ENCODE measurements at places on chromosomes 4 and X. TPM values are rescaled to one million over a fixed set of nuclear protein-coding genes. Genes with fewer than 3 reads are reported as not detected.
A peak's percentile ranks its signal among the peaks of the same experiment; 100 is the strongest.

DNA sequence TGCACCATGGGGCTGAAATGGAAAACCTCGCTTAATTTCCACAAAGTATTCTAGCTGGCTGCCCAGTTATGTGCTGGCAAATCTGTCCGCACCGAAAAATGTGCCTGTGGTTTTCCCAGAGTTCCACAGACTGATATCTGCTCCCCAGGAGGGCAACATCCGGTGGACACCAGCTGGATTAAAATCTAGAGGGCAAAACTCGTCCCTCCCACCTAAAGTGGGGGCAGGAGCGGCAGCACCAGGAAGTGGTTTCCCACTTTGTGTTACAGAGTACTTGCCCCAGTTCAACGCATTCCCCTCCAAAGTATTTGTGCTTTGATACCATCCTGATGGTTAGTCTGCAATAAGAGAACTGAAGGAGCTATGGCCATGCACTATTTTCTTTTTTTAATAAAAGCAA lies 187.6 kb downstream of the TSPAN5 start:
- DNase-seq, result no peak

- no peak for DNase-seq
Observed at GRCh38 chr4:123517971-123518370, 121.4 kb downstream of the SPRY1 start.

DNA sequence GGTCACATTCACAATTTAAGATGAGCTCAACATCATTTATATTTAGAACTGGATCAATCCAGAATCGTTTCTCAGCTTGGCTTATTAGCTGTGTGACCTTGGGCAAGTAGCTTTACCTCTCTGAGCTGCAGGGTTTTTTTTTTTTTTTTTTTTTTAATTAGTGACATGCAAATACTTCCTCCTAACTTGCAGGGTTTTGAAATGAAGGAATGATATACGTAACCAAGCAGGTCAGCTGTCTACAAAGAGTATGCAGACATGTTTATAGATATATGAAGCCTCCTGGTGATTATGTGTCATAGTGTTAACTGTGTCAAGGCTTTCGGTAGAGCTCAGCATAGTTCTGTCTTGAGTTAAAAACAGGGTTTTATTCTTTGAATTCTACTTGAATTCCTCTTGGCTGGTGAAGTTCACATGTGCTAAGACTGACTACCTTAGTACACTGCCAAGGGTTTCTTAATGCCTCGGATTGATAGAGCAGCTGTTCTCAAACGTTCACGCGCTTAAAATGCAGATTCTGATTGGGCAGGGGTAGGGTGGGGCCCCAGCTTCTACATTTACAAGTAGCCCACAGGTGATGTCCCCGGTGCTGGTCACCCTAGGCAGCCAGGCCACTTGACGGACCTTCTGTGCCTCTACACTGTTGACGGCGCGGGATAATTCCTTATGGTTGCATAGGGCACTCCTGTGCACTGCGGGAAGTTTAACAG lies 654 bp upstream of the STS start:
- no peak for DNase-seq

DNA sequence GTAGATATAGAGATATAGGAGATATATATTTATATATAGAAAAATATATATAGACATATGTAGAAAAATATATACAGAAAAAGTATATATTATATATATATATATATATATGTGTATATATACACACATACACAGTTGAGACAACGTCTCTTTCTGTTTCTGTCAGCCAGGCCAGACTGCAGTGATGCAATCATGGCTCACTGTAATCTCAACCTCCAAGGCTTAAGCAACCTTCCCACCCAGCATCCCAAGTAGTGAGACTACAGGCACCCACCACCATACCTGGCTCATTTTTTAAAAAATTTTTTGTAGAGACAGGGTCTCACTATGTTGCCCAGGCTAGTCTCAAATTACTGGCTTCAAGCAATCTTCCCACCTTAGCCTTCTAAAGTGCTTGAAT lies 426.3 kb downstream of the GPM6A start:
- no peak for DNase-seq

GRCh38 chrX:154329294-154329693 lies 33.7 kb downstream of the TKTL1 start:
- no peak for DNase-seq

DNA sequence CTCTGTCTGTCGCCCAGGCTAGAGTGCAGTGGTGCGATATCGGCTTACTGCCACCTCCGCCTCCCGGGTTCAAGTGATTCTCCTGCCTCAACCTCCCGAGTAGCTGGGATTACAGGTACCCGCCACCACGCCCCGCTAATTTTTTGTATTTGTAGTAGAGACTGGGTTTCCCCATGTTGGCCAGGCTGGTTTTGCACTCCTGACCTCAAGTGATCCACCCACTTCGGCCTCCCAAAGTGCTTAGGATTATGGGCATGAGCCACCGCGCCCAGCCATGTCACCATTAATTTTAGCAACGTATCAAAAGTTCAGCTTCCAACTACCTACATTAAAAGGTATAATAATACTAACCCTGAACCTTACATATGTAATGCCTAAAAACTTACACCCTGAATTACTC lies 940 bp upstream of the UTP3 start:
- DNase-seq, result no peak

DNA sequence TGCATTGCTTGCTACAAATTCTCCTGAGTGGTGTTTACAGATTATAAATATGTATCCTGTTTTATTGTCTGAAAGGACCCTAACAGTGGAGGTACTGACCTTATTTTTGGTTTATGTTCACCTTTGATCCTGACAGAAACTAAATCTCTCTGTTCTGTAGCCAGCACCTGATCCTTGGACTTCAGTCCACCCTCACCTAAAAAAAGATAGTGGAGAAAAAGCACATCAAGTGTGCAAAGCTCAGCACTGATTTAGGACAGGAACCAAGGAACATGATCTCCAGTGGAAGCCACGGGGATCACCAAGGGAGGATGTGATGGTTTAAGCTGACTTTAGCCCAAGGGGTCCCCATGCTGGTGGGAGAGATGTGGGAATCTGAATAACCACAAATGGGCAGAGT lies 22.3 kb upstream of the C4orf54 start:
- DNase-seq, result no peak

GRCh38 chr4:37365888-37366287 lies 121.3 kb downstream of the NWD2 start:
- no peak for DNase-seq

- DNase-seq, result no peak
Observed at GRCh38 chr4:123600987-123601904, 204.7 kb downstream of the SPRY1 start.

DNA sequence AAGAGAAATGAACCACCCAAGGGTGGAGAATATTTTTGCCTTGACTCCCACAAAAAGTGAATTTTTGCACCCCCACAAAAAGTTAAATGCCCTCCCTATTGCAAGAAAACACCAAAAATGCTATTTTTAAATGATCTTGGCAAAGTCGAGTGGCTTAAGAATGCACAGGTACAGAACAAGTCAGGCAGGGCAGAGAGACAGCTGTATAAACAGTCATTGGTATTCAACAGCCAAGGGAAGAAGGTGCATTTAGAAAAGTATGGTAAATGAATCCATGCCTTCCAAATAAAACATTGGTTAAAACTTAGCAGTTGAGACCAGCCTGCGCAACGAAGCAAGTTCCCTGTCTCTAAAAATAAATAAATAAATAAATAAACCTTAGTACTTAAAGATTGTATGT lies 169.3 kb downstream of the CHIC2 start:
- DNase-seq, result no peak

DNA sequence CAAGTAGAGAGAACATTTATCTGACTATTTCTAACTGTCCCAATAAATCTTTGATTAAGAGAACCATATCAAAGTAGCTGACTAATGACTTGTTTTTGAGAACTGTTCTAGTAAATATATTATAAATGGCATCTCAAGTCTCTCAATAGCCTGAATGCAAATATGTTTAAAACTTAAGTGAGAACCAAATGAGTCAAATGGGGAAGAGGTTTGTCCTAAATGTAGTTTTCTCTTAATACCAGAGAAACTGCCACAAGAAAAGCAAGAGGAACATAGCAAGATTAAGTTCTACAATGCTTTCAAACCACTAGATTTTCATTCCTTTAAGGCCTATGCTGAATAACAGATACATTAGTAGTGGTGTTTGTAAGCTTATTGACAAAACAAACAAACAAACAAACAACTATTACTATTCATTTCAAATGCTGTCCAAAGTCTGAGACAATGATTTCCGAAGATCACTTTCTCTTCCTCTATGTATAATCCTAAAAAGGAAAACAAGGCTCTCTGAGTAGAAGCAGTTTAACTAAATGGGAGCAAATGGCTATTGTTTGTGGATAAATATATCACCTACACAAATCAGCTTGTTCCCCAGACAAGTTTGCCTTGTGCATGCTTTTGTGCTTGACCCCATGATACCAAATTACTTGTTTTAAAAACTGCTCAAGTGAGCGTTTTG lies 408.4 kb upstream of the EMCN start:
- DNase-seq, result no peak

DNA sequence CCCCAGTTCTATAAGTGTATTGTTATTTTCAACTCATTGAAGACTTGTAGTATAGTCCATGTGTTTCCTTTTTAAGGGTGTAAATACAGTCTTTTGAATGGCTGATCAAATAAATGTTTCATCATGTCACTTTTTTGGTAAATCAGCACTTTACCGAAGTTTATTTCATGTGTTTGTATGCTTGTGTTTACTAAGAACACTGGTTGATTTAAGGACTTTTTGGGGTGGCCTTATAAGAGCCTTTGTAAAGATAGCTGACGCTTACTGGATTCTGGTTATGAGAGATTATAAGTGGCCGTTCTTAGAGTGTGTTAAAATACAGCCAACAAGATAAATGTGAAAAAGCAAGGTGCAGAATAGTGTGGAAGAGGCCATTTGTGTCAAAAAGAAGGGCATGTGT lies 2.6 kb downstream of the UBE2K start:
- no peak for DNase-seq

DNA sequence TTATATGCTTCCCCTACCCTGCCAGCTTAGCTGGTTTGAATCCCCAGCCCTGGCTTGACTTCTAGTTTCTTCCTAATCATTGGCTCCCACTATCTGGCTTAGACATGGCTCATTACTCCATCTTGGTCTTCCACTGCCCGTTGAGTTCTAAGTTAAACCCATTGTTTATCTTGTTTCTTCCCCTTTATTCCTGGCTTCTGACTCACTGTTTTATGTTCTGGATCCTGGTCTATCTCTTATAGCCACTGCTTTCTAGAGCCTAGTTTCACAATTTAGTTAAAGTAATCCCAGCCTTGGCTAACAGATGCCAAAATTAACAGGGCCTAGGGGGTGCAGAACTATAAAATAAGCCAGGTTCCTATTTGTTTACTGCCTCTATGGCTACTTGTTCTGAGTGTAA lies 120.9 kb downstream of the ARHGEF9 start:
- peak; percentile 16 for DNase-seq

GRCh38 chr4:8828869-8829268 lies 42.8 kb downstream of the HMX1 start:
- no peak for DNase-seq

DNA sequence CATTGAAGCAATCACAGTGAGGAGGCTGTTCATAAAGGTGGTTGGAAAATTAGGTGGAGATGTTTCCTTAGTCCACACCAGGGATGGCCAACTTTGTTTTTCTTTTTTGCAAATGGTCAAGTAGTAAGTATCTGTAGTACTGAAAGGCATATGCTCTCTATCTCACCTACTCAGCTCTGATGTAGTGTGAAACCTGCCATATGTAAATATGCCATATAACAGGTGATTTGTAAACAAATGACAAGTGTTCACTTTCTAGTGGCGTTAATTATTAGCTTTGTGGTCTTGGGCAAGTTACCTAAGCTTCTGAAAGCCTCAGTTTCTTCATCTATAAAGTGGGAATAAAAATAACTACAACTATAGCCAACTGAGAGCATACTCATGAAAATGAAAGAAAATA lies 421.4 kb upstream of the LCORL start:
- DNase-seq, result no peak

DNA sequence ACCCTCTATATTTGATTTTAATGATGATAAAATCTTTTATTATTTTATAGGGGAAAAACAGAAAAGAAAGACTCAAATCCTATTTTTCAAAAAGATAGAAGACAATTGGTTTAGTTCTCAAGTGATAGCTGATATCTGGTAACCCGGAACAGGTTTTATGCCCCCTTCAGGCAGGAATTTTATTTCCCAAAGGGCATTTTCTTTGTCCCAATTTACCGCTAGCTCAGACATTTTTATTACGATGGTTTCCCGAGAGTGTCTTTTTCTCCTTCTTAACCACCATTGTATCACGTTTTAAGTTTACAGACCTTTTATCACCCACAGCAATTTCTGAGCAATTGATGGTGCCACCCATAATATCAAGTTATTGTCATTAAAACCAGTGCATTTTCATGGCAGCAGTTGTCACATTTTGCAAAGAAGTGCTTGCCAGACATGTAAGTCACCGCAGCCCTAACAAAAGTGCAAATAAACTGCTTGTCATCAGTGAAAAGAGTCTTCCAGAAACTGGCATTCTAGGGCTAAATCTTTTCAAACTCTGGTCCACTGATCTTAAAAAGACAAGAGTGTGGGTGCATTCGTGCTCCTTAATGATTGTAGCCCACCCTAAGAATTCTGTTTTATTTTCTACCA lies 204.8 kb upstream of the VCX start:
- DNase-seq, result no peak

DNA sequence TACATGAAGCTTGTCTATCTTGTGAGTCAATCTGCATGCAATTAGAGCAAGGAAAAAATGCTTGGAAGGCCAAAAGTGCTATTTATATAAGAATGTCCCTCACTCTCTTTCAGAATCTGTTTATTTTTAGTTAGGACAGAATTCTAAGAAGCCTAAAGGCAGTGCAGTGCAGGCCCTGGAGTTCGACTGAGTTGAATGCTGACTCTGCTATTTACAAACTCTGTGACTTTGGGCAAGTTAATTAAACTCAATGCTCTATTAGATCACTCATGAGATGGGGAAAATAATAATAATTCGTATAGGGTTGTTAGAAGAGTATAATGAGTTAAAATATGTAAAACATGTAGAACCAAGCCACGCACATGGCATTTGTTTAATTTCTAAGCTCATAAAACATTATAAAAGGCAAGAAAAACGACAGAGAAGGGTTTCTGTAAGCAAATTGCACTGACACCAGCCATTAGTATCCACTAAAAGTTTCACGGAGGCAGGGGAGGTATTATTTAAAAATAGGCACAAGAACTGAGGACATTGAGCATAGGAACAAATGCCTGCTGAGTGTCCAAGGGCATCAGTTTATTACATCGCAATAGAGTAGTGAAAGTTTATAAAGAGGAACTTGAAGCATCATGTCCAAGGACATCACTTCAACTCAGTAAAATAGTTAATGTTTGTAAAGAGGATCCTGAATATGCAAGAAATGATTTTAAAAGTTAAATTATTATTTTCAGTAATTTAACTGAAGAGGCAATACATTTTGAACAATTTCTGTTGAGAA lies 115.0 kb upstream of the INPP4B start:
- no peak for DNase-seq

GRCh38 chr4:82728301-82728700 lies 70.3 kb downstream of the SCD5 start:
- DNase-seq, result no peak

KCNIP4 gene
- total RNA-seq, result not detected

GPR34 gene
- total RNA-seq, result not detected

LINC00632 gene
- 119 TPM for total RNA-seq

IRS4 gene
- total RNA-seq, result not detected

Measured in HFFc6 (cell line).